ENCODE measurements at places on chromosomes 7 and 10. TPM values are rescaled to one million over a fixed set of nuclear protein-coding genes. Genes with fewer than 3 reads are reported as not detected.

SLC39A12 gene
- not detected for total RNA-seq

HTRA1 gene
- not detected for total RNA-seq

OR9A2 gene
- total RNA-seq = not detected

DNA sequence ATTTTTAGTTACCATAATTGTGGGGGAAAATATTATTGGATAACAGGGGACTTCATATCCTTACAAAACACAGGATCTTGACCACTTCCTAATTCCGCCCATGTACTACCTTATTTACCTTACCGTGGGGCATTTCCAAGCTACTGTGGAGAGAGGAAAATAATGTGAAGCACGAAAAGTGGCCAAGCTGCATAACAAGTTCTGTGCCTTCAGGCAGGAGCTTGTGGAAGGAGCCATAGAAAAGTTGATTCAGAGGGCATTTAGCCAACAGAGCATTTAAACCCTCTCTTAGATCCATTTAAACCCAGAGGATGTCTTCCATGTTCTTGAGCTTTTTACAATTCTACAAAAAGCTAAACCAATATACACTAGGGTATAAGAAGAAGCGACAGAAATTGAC lies 41.6 kb downstream of the DNAJB9 start:
- DNase-seq = no peak

DNA sequence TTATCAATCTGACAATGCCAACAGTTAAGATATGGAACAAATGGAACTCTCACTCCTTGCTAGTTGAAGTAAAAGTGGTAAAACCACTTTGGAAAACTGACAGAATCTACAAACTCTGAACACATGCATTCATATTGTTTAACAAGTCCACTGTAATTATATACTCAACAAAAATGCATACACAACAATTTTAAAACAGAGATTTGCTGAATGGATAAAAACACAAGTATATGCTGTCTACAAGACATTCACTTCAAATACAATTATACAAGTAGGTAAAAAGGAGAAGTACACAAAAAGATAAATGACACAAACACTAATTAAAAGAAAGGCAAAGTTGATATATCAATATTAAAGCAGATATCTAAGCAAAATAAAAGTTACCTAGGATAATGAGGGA lies 9.2 kb upstream of the WNT2 start:
- no peak for DNase-seq

DNA sequence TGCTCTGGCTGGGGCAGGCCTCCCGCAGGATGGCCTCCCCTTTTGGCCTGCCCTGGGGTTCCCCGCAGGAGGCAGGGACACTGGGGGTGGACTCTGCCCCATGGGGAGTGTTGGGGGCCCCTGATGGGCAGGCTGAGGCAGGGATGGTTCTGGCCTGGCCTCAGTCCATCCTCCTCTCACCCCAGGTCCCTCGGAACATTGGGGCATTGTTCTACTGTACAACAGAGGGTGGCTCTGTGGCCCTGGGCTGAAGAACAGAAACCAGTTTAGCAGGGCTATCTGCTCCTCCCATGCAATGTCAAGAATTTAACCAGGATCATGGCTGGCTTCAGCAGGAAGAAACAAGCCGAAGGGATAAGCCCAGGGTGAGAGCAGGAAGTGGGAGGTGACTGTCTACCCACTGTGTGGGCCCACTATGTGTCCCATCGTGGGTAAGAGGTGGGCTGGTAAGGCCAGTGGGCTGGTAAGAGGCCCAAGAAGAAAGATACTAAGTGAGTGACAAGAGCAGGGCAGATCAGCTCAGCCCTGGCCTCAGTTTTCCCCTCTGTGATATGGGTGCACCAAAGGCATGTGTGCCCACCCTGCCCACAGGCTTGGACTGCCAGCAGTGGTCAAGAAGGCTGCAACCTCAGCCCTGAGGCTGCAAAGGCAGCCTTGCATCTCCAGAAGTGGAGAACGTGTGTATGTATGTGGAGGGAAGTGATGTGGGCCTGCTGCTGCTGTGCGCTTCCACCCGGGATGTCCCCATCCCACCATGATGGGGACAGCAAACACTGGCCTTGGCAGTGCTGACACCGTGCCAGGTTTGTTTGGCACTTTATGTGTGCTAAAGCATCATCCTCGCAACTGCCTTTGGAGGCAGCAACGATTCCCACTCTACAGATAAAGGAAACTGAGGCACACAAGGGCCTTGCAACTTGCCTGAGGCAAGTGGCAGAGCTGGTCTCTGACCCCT lies 138.9 kb downstream of the SH3PXD2A start:
- DNase-seq = no peak

DNA sequence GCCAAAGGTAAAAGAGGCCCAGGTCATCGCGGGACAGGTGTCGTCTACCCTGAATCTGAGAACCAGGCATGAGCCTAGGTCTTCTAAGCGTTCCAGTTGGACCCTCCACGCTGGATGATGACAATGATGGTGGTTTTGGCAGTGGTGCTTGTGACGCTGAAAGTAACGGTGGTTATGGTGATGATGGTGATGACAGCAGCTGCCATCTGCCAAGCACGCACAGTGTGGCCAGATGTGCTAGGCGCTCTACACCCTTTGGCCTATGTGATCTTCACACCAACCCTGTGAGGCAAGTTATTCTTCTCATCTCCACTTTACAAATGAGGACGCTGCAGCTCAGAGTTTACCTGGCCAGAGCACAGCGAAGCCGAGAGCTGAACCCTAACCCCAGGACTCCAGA lies 93.9 kb downstream of the FAM53B start:
- no peak for DNase-seq
